ENCODE measurements at places on chromosomes 3 and 15.
A peak's percentile ranks its signal among the peaks of the same experiment; 100 is the strongest.

- DNase-seq: no peak
Observed at GRCh38 chr3:28328188-28329151, 20.1 kb upstream of the ZCWPW2 start.

- DNase-seq: peak; percentile 38
Observed at GRCh38 chr15:66071160-66071920, 182.2 kb downstream of the MEGF11 start.

DNA sequence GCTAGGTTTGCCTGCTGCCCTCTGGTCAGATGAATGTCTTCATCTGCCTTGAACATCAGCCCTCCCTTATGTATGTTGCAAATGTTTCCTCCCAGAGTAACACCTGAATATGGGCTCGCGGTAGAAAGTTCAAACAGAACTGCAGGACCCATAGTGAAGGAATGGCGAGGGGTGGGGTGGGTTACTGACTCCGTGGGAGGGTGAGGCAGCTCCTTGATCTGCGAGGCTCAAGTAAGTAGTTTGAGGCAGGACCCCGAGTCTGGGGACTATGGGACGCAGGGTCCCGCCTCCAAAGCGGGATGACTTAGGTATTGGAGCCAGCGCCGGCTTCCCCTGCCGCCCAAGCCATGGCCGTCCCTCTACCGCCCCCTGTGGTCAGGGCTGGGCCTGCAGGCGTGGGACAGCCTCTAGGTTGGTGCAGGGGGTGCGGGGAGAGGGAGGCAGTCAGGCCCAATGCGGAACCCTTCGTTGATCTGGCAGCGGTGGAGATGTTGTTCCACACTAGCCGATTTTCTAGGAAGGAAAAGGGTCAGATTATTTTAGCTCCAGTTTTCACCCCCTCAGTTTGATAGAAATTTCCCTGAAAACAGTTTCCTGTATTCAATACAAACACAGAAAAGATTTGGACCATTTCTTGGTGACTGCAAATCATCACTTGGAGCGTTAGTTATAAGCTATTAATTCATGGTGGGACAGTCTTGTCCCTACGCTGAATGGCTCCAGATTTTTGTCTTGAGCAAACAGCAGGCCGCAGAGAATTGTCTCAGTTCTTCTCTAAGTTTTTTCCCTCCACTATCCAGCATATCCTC, 72.3 kb downstream of the CORO2B start:
- peak; percentile 67 for DNase-seq

DNA sequence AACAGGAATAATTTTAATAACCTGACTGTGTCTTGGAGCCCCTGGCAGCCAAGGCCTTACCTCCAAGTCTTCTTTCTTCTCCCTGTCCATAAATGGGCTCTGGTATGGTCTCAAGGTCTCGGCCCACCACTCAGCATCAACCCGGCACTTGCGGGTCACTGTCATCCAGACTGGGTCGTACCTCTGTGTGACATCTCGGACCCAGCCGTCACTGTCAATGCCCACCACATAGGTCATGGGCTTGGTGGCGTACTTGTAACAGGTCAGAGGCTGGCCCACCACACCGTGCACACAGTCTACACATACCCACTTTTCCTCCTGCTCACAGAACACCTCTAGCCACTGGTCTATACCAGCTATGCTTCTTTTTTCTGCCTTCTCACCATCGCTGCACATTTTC, 20.4 kb downstream of the XPC start:
- no peak for DNase-seq

GRCh38 chr3:74605437-74605836, 9.0 kb downstream of the CNTN3 start:
- DNase-seq: no peak

GRCh38 chr15:38897551-38897950, 332.9 kb upstream of the RASGRP1 start:
- no peak for DNase-seq

Measured in AG20443 (cell line).